Mesendoderm (in vitro differentiated cells): ENCODE measurements at places on chromosomes 6 and 20.

DNA sequence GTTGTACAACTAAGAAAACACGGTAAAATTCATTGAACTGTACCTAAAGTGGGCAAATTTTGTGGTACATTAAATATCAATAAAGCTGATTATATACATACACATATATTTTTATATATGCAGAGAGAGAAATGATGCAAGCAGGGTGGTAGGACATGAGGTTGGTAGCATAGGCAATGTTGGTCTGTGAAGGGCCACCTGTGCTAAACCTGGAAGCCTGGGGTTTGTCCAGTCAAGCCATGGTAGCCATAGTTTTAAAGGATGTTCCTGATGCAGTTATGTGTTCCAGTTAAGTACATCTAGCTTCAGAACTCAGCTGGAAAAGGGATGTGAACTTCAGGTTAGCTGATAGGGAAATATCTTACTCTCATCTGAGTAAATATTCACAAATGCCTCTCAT lies 60.1 kb downstream of the TRIM38 start:
- DNase-seq = no peak

- peak; percentile 77 for DNase-seq
Observed at GRCh38 chr20:40279390-40279789, 409.6 kb downstream of the MAFB start.

DNA sequence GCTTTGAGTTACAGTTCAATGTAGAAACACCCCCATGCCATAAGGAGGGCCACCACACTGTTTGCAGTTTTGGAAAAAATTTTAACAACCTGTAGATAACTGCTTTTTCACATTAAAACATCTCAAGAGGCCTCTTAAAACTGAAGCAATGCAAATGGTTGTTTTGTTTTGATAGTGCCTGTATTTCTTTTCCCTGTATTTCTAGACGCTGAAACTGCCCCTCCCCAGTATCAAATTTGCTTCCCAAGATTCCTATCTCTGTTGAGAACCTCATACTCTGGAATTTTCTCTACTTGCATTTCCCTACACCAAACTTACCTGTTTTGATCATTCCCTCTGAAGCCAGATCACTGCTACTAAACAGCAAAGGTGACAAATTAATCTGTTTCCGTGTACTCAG lies 98.5 kb downstream of the PHACTR1 start:
- no peak for DNase-seq

GRCh38 chr6:29561091-29561490 lies 1.6 kb upstream of the UBD start:
- no peak for DNase-seq

GRCh38 chr20:43926287-43927050 lies 11.8 kb downstream of the TOX2 start:
- no peak for DNase-seq

GRCh38 chr6:8642131-8642530 lies 206.8 kb upstream of the SLC35B3 start:
- DNase-seq = no peak

DNA sequence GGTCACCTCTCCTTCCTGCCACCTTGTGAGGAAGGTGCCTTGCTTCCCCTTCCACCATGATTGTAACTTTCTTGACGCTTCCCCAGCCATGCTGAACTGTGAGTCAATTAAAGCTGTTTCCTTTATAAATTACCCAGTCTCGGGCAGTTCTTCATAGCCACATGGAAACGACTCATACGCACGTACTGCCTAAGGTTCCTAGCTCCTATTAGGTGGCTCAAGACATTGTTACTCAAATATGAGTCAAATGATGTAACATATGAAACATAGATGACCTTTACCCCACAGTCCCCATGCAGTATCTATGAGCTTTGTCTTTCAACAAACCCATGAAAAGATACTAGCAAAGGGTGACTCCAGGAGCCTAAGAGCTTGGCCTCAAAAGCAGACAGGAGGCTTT lies 98.3 kb downstream of the SIM1 start:
- DNase-seq = no peak

- peak; percentile 58 for DNase-seq
Observed at GRCh38 chr6:164106345-164106769, 691.8 kb downstream of the QKI start.

- no peak for DNase-seq
Observed at GRCh38 chr6:31356216-31356945, 598 bp downstream of the HLA-B start.

DNA sequence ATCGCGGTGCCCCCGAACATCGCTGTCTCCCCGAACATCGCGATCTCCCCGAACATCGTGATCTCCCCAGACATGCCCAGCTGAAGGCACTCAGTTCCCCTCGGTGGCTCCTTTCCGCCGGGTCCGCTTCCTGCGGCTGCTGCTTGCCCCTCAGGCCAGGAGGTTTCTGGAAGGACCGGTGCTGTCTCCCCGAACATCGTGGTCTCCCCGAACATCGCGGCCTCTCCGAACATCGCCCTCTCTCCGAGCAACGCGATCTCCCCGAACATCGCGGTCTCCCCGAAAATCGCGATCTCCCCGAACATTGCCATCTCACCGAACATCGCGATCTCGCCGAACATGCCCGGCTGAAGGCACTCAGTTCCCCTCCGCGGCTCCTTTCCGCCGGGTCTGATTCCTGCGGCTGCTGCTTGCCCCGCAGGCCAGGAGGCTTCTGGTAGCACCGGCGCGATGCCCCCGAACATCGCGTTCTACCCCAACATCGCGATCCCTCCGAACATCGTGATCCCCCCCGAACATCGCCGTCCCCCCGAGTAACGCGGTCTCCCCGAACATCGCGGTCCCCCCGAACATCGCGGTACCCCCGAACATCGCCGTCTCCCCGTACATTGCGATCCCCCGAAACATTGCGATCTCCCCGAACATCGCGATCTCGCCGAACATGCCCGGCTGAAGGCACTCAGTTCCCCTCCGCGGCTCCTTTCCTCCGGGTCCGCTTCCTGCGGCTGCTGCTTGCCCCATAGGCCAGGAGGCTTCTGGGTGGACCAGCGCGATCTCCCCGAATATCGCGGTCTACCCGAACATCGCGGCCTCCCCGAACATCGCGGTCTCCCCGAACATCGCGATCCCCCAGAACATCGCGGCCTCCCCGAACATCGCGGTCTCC lies 808 bp downstream of the ULBP1 start:
- peak; percentile 48 for DNase-seq

- DNase-seq = no peak
Observed at GRCh38 chr6:16876201-16876600, 114.9 kb upstream of the ATXN1 start.

DNA sequence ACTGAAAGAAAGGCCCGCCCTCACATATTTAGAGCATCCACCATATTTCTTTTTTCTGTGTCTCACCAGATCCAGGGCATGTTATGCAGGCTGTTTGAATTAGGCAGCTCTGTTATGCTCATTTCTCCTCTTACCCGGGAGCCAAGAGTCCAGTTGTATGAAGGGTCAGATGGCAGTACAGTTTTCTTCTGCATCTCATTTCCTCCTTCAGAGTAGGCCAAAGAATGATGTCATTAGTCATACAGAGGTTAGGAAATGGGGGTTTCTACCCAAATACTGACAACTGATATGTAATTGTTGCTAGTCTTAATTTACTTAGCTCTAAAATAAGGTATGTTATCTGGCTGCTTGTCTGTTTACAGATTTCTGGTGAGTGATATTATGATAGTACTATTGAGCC lies 130.8 kb downstream of the SOBP start:
- DNase-seq = no peak
